ENCODE measurements at places on chromosomes 1 and 21.

DNA sequence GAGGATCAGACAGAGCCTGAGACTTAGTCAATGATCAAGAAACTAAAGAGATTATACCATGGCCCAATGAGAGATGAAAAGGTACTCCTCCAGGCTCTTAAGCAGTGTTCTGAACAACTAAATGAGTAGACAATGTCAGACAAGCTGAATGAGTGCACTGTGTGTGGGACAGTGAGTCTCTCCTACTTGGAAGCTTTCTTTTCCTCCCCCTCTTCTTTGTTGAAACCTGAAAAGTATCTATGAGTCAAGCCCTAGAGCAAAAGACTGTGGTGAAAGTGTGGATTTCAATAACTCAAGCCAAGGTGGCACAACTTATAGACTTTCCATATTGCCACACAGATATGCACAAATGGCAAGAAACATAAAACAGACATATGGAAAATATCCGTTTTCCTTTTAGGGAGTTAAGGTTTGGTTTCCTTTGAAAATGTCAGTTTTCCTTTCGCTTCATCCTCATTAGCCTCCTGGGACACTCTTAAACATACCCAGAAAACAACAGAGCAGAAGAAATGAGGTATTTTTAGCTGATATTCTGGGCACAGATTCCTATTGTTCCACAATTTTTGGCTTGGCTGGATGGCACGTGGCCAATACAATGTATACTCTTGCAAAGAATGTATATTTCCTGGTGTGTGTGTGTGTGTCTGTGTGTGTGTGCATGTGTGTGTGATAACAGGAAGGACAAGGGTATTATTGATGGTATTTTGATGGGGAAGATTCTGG lies 96.6 kb downstream of the LMX1A start:
- DNase-seq, result no peak

DNA sequence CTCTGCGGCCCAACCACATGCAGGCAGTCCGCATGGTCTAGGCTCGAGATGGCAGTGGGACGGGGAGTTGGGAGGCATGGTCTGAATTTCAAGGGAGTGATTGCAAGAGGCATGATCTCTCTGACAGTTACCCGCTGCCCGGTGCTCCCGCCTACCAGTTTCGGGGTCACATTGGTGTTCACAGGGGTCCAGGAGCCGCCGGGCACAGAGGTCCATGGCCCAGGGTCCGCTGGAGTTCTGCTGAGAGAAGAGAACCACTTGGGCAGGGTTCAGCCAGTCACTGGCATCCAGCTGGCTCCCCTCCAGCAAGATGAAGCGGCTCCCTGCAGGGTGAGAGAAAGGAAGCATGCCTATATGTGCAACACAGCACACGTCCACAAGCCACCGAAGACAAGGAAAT lies 141.3 kb downstream of the ASTN1 start:
- DNase-seq, result no peak

GRCh38 chr1:195202241-195202640 lies 1406.0 kb downstream of the KCNT2 start:
- DNase-seq, result no peak

DNA sequence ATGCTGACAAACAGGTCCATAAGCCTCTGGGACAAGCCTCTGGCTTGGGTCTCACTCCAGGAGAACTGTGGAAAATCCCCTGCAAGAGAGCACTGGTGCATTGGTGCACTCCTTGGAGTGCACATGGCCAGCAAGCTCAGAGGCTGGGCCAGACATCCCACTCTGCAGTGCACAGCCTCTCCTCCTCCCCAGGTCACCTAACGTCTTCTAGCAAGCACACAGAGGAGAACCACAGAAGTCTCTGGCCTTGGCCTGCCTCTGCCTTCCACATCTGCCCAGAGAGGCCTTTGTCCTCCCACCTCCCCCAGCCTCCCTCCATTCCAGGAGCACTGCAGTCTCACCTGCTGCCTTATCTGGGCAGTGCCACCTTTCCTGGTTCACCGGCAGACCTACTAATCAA lies 4.2 kb downstream of the PGLYRP3 start:
- no peak for DNase-seq

DNA sequence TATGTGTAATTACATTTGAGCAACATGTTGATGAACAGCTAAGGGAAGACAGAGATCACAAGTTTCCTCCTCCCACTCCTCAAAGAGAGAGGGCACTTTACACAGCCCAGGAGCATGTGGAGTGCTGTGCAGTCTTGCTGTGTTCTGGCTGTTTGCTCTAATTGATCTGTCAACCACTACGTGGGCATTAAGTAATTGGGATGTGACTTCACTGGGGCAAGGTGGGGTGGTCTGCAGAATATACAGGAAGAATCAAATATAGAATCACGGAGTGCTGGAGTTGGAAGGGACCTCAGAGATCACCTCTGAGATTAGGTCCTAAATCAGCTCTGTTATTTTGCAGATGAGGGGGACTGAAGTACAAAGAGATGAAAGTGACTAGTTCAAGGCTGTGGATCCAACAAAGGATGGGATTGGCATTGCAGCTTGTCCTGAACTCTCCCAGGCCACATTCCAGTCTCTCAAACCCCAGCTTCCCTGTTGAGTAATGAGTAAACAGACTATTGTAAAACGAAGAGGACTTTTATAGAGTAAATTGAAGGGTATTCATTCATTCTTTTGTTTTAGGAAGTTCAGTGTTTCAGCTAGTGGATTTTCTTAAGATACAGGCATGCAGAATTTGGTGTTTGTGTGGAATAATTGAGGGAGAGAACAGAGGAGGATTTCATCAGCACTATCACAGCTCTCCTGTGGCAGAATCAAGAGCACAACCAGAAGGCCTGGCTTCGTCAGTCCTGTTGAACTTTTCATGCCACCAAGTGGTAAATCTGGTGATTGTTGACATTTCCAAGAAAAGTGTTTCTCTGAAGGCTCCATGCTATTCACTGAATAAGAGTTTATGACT lies 22.4 kb downstream of the NOS1AP start:
- no peak for DNase-seq

- no peak for DNase-seq
Observed at GRCh38 chr1:234771642-234772344, 161.8 kb upstream of the IRF2BP2 start.

DNA sequence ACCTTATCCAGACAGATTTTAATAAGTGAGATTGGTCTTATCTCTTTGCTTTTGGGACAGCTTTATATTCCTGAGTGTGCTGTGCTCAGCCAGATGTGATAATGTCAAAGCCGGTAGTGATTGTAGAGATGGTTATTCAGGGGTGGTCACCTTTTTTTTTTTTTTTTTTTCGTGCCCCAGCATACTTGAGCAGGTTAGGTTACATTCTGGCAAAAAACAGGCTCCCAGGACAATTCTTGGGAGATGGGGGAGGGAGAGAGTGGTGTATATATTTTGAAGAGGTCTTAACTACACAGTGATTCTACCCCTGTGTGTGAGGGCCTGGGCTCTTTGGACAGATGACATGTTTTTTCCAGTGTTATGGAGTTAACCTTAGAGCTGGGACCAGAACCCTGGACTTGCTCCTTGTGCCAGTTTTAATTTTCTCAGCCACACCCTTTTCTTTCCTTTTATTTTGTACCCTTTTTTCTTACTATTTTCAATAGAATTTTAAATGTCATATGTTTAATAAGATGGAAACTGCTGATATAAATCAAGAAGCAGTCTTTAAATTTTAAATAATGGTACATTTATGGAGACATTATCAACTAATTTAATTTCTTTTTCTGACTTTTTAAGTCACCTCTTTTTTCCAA lies 88.4 kb downstream of the DYRK1A start:
- no peak for DNase-seq

DNA sequence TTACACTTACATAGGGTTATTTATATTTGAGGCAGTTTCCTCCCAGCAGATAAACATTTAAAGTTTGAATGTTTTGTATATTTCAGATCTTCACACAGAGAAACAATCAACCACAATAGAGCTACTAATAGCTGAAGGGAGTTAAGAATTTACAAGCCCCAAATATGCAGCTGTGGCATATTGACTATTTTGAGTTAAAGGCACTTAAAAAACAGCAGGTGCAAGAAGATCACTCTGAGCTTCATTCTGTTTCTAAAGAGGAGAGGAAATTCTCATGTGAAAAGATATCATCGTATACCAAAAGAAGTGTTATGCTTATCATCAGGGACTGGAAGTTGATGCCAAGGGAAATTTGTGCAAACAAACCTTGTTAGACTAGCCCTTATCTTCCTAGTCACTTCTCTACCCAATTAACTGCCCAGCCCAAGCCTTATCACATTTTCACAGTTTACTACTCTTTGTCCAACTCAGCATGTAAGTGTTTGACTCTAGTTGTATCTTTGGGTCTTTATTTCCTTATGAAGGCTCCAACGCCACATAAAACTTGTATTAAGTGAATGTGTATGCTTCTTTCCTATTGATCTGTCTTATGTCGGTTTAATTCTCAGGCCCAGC lies 66.3 kb upstream of the COG2 start:
- DNase-seq, result no peak

DNA sequence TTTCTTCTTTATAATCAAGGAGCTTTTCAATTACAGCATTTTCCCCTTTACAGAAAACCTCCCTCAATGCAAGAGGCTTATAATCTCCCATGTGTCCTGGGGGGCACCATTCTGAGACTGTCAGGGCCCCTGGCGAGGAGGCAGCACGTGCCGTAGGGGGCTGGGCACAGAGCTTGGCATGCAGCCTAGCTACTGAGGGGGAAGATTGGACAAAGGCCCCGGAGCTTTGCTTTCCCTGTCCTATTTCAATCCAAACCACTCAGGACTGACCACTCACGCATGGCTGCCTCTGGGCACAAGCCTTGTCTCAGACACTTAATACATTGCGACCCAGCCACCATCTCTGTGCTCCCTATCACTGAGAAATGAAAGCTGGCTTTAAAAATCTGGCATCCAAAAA lies 2.8 kb upstream of the RAP1GAP start:
- no peak for DNase-seq

DNA sequence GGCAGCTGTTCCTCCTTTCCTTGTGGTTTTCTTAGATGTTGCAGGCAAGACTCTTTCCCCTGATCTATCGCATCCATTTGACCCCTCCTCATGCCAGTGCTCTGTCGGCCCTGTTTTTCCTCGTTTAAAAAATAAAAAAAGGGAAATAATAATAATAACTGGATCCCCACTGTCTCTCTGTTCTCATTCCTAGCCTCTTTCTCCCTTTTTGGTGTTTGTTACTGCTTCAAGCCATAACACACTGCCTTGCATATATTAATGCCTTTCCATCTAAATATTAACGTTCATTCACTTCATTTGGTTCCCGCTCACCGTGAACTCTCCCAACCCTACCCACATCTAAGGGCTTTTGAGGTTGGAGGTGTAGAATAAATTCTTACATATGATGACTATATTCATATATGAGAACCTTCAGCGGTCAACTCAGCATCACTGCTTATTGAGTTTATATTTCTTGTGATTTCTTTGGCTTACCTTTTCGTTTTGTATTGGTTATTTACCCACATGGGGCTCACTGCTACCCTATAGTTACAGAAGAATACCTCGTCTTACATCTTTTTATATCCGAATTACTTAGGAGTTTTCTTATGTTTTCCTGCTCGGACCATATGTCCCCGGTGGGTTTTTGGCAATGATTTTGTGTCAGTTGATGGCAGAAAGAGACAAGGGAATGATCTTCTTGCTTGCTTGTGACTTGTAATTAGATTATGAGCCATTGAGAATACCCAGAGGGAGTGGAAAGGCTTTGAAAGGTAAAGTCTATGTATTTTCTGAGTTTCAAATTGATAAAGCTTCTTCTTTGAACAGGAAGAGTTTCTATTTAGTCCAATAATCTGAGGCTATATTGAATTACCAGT lies 805 bp downstream of the ATG4C start:
- no peak for DNase-seq

GRCh38 chr1:31811605-31812004 lies 4.2 kb downstream of the SPOCD1 start:
- no peak for DNase-seq

DNA sequence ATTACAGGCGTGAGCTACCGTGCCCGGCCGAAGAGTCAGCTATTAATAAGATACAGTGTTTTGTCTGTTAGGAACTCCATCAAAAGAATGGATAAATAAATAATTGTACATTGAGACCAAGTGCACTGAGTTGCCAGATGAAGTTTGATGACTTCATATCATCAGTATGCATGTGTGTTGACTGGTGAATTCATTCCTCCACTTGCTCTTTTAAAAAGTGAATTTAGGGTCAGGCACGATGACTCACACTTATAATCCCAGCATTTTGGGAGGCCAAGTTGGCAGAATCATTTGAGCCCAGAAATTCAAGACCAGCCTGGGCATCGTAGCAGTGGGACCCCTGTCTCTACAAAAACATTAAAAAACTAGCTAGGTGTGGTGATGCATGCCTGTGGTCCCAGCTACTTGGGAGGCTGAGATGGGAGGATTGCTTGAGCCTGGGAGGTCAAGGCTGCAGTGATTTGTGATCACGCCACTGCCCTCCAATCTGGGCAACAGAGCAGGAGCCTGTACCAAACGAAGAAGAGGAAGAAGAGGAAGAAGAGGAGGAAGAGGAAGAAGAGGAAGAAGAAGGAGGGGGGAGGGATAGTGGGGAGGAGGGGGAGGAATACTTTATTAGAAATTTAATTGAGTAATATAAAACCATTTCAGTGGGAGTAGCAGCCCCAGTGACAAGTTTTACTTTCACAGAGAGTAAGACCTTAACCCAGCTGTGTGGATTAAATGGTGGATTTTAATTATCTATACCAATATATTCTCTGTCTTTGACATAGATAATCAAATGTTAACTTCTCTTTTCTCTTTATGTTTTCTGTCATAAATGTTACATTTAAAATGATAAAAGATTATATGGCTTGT lies 74.9 kb downstream of the CCDC18 start:
- DNase-seq, result no peak

DNA sequence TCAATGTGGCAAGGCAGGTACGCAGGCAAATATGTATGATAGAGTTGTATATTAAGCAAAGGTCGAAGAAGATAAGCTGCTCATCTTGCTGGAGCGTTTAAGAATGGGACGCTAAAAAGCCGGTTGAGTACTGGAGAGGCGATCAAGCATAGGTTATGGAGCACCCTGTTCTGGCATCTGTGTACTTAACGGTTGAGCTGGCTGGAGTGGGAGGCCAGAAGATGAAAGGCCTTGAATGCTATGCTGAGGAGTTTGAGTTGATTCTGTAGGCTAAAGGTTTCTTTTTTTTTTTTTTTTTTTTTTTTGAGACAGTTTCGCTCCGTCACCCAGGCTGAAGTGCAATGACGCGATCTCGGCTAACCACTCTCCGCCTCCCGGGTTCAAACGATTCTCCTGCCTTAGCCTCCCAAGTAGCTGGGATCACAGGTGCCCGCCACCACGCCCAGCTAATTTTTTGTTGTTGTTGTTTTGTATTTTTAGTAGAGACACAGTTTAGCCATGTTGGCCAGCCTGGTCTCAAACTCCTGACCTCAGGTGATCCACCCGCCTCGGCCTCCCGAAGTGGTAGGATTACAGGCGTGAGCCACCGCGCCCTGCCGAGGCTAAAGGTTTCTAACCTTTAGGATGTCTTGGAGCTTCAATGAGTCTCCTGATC lies 850 bp upstream of the KHDC4 start:
- no peak for DNase-seq

GRCh38 chr1:159951016-159951415 lies 3.0 kb downstream of the SLAMF9 start:
- no peak for DNase-seq

- DNase-seq, result no peak
Observed at GRCh38 chr1:204348242-204348641, 11.5 kb downstream of the PLEKHA6 start.

- DNase-seq, result no peak
Observed at GRCh38 chr1:51789342-51789741, 89.2 kb downstream of the NRDC start.

All from activated T-cell treated with anti-CD3 and anti-CD28 coated beads, Interleukin-2, amount 50 U/mL, for 1 hour (primary cell).